WERI-Rb-1 (cell line): ENCODE measurements at places on chromosomes 13 and 19.

GRCh38 chr13:39306639-39307589, 268.7 kb downstream of the NHLRC3 start:
- DNase-seq: no peak

- DNase-seq: peak; percentile 61
These were observed 8.0 kb downstream of the RASA3 start for GRCh38 chr13:114124431-114124830.

DNA sequence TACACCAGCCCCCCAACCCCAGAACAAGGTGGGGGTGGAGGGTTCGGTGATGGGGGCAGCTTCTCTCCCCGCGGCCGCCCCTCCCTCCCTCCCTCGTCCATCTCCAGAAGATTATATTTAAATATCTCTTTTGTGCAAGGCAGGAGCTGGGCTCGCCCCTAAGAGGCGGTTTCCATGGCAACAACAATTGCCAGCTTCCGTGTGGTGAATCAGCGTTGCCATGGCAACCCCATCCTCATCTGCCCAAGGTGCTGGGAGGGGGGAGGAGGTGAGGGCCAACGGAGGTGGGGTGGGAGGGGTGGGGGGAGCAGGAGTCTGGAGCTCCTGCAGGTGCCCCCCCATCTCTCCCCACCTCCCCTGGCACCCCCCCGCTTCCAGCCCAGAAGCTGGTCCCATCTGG, 46.4 kb downstream of the CELF5 start:
- DNase-seq: peak; percentile 47

DNA sequence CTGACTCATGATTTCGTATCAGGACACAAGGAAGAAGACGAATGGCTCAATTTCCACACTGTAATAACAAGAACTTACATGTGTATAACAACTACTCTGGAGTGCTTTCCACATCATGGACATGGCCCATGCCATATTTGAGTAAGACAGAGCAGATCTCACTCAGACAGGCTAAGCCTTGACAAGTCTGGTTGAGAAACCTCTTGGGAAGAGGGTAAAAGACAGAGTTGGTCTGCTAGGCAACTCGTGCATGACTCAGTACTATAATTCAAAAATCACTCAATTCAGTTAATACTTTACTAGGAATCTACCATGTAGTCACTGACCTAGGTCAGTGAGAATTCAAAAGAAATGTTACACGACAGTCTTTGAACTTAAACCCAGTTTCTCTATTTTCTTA, 5.7 kb upstream of the THSD1 start:
- DNase-seq: no peak

DNA sequence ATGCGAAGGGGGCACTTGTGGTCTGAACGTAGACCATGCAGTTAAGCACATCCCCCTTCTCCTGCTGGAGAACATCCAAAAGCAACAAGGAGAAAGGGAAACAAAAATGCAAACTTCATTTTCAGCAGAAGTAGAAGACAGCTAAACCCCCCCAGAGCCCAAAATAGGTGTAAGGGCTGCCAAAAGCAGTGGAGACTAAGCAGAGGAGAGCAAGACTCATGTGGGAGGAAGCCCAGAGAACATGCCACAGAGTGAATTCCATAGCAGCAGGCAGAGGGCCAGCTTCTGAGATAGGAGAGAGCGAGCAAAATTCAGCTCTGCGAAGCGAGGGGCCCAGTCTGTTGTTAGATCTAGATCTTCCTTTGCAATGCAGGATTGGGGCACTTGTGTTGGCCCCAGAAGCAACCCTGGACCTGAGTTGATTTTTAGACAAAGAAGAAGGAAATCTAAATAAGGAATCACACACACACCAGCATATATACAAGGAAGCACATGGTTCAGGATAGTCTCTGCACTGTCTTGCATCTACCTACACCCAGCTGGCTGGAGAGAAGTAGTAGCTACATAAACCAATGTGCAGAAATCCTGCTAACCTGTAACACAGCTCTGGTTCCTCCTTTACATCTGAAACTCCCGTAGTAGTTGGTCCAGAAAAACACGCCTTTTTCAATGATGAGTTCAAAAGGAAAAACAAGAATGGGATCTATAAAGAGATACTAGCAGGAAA, 199.6 kb downstream of the SPRY2 start:
- DNase-seq: no peak

DNA sequence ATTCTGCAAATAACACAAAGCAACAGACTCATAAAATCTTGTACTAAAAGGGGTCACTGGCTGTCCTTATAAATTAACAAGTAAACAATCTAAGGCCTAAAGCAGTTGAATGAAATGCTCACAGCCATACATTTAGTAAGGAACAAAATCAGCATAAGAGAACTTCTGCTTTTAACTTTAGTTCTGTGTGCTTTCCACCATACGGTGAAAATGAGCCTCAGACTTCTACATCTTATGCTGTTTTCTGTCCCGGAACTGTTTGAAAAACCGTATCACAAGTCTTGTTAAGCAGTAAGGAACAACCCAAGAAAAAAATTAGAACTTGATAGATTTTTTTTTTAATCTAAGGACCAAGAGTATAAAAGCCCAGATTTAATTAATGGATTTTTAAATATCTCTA, 549.1 kb upstream of the MIR17HG start:
- no peak for DNase-seq

- DNase-seq: no peak
These were observed 316.6 kb downstream of the DNAJC15 start for GRCh38 chr13:43339805-43340550.

DNA sequence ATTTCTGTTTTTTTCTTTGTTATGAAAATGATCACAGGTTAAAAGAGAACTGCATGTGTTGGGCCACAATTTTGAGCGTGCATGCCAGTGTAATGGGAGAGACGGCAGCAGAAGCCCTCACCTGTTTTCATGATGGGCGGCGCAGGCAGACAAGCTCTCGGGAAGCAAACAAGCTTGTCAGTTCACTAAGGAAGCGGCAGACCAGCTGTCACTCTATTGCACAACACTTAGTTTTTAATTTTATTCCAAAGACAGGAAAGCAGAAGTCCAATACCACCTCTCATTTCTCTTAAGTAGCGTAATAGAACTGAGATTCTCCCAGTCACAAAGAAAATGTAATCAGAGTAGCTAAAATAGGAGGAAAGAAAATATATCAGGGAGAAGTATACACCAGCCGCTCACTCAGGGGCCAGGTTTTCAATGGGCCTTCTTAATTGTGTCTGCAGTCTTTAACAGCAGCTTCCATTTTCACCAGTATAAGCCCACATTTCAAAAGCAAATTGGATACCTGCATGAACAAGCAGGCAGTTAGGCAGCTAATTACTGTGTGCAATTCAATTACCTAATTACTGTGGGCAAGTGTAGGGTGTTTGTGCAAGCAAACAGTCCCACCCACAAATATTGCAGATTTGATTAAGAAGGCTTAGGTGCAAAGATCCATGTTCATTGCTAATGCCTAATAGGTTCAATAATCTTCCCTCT, 711.4 kb downstream of the DIAPH3 start:
- DNase-seq: peak; percentile 37

DNA sequence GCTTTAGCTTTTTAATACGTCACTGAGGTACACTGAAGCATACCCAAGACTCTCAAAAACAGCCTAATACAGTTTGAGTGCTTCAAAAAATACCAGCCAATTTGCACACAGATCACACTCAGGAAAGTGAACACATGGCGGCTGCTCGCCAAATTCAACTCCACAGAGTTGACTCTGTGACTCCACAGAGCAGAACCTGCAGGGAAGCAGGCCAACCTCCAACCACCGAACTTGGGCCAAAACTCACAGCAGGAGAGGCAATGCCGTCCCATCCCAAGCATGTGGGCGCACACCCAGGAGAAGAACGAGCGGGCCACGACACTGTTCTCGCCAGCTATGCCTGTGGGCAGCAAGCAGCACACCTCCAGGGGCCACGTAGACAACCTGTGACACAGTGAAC, 21.1 kb downstream of the ELL start:
- DNase-seq: no peak

DNA sequence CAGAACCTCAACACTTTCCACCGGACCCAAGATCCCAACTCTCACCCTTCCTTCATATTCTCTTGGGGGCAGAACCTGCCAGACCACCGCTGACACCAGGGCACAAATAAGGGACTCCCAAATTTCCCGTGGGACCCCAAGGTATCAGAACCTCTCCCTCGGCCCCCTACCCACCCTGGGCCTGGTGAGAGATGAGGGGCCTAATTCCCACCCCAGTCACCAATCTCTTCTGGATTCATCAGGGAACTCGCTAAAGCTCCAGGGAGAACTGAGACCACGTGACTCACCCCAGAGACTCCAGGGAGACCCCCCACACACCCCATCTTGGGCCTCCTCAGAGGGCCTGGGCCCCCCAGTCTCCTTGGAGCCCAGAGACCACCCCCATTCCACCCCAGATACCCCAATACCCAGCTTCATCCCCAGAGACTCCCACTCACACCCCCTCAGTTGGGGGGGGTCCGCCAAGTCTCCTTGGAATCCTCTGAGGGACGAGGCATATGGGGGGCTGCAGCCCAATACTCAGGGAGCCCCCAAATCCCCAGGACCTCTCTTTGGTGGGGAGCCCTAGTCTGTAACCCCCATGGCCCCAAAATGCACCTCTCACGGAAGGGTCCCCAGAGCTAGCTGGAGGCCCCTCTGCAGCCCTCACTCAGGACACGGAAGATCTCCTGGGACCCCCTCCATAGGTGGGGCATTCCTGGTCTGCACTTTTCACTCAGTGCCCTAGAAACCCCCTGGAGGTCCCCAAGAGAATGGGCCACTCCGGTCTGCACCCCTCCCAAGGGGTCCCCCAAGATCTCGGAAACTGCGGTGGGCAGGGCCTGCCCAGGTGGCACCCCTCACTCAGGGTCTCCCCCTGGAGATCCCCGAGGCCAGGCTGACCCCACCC, 1.6 kb downstream of the LMNB2 start:
- DNase-seq: no peak
